T-cell (primary cell): ENCODE measurements at places on chromosomes 11 and 22.

DNA sequence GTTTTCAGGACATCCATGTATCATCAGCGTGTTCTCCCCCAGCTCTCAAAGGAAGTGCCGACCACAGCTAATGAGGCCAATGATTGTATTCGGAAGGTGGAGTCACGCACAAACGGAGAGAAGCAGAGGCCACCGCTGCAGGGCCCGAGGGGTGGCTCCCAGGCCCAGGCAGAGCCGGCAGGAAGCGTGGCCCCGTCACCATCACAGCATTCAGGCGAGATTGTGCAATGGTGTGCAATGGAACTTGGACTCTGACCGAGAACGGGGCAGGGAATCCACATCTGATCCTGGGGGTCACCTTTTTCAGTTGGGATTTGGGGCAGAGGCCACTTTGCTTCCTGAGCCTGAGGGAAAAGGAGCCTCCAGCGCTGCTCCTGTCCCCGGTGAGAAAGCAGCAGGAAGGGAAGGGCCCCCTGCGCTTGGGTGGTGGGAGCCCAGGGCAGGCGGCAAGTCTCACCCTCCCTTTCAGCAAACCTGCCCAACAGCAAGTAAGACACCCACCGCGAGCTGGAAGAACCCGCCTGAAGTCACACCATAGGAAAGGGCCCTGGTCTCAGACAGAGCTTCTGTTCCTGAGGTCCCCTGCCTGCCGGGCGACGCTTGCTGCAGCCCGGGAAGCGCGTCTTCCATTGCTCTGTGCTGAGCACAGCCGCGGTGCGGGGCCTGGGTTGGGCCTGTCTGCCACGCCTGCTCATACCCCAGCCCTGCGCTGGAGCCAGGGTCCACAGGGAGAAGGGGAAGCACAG, 1430.7 kb downstream of the BRD1 start:
- DNase-seq: no peak

DNA sequence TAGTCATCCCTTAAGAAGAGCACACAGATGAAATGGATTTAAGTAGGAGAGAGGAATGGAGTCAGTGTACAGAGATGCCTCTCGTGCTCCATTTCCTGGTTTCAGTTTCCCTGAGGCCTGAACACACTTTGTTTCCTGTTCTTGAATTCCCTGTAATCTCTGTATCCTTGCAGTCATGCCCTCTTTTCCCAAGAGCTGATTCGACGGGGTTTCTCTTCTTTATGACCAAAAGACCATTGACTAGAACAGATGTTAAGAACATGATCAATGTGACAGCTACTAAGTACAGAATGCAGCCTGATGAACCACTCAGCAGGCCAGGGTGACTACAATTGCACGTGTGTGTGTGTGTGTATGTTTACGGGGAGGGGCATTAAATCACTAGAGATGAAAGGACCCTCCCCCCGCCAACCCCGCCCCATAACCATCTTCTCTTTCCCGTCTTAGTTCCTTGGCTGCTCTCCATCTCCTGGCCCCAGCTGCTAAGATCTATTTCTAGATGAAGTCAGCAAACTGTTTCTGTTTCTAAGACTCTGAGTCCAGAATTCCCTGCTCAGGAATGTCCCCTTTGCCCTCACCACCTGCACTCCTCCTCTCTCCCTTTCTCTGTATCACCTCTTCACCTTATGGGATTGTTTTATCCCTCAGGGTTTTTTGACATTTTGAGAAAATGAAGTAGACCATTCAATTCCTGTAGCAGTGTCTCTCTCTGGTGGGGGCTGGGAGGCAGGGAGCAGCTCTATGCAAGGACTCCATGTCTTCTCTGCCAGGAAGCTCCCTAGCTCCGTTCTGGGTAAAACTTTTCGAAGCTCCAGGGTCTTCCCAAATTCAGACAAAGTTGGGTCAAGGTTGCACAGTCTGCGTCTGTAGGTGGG, 26.0 kb downstream of the SLC22A6 start:
- no peak for DNase-seq

DNA sequence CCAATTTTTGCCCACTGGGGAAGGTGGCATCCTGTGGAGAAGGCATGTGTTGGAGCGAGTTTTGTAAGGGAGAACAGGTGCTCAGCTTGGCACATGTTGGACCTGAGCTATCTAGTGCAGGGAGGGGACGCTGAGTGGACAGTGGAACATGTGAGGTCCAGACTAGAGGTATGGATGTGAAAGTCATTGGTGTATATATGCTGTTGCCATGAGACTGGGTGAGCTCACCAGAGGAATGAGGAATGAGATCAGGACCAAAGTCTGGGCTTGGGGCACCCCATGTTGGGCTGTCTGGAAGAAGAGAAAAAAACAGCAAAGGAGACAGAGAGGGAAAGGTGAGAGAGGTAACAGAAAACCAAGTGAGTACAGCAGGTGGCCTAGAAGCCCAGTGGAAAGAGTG, 12.3 kb upstream of the SYT7 start:
- DNase-seq: no peak

DNA sequence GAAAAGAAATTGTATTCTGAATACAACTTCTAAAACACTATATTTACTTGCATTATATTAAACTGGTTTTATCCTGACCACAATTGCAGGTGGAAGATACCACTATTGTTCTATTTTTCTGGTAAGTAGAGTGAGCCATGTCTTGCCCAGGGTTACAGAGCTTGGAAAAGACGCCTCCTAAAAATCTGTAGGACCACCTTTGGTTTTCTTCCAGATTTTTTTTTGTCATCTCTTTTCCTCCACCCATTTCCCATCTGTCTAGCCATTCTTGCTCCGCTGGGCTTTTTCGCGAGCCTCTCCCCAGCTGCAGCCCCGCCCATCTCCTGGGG, 294 bp upstream of the MTMR3 start:
- DNase-seq: no peak

DNA sequence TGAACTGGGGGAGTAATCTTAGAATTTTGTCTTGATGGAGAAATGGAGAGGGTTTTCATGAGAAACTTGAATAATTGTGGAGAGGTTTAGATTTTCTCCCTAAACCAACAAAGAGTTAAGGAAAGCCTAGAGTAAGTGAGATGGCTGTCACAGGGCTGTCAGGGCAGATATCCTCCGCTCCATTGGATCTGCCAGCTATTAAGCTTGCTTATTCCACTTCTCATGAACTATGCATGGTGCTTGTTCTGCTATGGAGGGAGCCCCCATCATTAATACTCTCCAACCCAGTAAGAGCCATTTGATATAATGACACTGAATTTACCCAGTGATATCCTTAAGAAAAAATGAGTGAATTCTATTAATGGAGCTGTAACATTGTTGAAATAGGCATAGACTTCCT, 342.8 kb upstream of the MTNR1B start:
- no peak for DNase-seq

- DNase-seq: no peak
Observed at GRCh38 chr11:43555816-43556611, 124.5 kb upstream of the HSD17B12 start.

GRCh38 chr22:17501679-17502285, 61.5 kb upstream of the SLC25A18 start:
- DNase-seq: peak; percentile 11

DNA sequence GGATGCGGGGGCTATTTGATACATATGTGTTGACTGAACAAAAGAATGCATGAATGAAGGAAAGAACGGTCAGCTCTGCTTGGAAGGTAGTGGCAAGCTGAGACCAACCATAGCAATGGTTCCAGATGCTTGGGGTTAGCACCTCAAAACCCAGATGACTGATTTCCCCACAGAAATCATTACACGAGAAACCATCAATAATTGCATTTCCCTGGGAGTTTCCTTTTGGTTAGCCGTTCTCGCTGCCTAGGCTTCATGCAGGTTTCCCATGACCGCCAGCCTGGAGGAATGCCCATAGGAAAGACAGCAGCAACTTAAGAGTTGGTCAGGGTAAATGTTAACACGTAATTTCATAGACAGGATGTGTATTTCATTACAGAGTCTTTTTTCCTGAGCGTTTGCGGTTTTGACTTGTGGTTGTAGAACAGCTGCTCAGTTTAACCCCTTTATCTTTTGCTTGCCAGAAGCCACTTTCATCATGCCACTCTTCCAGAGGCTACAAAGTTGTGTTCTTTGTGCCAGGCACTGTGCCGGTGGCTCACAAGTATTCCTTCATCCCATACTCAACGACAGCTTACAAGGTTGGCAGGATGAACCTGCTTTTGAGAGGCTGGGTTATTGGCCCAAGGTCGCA, 2.8 kb downstream of the IL17RA start:
- peak; percentile 81 for DNase-seq

- peak; percentile 76 for DNase-seq
Observed at GRCh38 chr11:450809-451451, 851 bp downstream of the PTDSS2 start.

GRCh38 chr22:39527481-39527961, 5.0 kb downstream of the RPS19BP1 start:
- no peak for DNase-seq

DNA sequence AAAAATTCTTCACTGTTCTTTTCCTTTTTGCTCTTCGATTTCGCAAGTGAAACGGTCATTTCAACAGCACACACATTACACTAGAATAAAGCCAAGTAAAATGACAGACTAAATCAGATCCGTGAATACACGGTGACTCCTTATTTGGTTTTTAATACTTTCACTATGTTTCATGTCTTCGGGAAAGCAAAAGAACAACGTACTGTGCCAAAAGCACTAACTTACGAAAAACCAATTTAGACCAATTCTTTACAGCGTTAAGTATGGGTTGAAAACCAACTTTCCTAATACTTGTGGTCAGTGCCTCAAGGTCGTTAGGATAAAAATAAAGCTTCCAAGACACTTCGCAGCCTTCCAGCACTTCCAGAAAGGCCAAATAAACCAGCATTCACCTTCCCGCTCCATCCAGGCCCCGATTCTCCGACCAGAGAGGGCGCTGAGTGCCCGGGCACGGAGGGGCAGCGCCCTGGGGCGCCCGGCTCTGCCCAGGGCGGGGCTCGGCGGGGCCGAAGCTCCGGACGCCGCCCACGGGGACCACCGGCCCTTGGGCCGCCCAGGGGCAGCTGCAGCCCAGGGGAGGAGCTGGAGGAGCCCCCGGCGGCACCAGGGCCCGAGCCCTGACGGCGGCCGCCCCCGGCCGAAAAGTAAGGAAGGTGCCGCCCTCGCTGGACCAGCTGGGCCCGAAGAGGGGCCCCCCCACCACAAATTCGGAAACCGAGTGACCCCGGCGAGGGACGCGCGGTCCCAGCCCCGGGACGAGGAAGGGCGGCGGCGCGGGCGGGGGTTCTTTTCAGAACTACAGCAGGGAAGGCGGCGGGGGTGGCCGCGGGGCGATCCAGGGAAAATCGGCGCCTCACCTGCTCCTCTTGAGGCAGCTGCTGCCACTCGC, 499 bp downstream of the ATL3 start:
- no peak for DNase-seq

DNA sequence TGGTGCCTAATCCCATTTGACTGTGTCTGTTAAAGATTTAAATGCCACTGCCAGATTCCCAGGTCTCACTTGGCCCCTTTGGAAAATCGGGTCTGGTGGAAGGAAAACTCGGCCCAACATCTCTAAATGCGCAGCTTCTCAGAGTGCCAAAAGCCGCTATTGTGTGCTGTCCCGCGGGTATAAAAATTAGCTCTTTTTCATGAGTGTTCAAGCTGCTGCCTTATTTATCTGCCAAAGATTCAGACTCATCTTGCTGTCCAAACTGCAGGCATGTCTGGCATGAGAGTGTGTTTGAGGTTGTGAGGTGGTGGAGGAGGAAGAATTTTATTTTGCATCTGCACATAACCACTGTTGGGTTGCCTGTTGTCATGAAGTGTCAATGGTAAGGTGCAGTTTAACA, 91.4 kb downstream of the NELL1 start:
- DNase-seq: no peak

GRCh38 chr11:132549001-132549400, 983.3 kb downstream of the OPCML start:
- DNase-seq: no peak

DNA sequence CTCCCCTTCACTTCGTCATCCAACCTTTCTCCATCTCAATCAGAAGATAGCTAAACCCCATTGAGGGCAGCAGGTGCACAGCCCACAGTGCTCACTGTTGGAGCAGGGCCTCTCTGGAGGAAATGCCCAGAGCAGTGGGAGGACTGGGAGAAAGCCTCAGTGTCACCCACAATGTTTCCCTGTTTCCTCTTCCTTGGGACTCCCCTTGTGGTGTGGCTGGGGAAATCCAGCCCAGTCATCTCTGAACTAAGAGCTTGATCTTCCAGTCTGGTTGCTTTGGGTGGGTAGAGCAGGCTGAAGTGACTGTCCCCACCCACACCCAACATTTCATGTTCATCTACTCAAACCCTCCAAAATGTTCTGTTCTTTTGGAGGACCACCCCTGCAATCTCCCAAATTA, 29.8 kb upstream of the EED start:
- DNase-seq: no peak

GRCh38 chr11:108027057-108027456, 18.4 kb downstream of the CUL5 start:
- DNase-seq: no peak

GRCh38 chr11:88332851-88333250, 4.7 kb downstream of the CTSC start:
- no peak for DNase-seq

DNA sequence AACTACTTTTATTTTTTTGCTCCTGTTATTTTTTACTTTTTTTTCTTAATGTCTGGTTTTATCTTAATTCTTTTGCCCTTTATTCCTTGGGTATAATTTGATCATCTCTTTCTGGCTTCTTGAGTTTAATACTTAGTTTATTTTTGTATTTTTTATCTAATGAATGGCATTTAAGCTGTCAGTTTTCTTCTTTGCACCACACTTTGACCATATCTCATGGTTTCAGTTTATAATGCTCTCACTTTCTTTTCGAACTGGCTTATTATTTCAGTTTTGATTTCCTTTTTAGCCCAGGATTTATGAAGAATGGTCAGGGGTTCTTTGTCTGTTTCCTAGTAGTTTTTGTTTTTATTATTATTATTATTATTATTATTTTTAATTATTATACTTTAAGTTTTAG, 48.3 kb downstream of the QSER1 start:
- DNase-seq: no peak

GRCh38 chr22:49823289-49824045, 4.2 kb downstream of the BRD1 start:
- DNase-seq: no peak

- no peak for DNase-seq
Observed at GRCh38 chr11:16393340-16393739, 37.0 kb upstream of the SOX6 start.

- DNase-seq: no peak
Observed at GRCh38 chr11:123150882-123151281, 44.2 kb downstream of the CLMP start.

- DNase-seq: no peak
Observed at GRCh38 chr11:82718307-82718706, 15.4 kb downstream of the FAM181B start.

- no peak for DNase-seq
Observed at GRCh38 chr11:126522152-126522551, 166.7 kb downstream of the ST3GAL4 start.

DNA sequence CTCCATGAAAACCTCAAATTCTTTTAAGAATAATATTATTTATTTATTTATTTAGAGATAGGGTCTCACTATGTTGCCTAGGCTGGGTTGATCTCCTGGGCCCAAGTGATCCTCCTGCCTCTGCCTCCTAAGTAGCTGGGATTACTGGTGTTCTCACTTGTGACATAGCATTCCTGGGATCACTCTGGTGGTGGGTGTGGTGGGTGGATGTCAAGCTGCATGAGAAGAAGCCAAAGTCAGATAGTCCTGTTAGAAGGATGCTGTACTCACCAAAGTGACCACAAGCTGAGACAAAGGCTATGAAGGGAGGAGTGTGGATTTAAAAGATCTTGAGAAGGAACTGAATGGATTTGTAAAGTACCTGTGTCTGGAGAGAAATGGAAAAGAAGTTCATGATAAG, 87.9 kb upstream of the SPON1 start:
- no peak for DNase-seq

GRCh38 chr11:46612326-46612725, 4.7 kb downstream of the HARBI1 start:
- DNase-seq: no peak

GRCh38 chr22:29475550-29475949, 4.5 kb upstream of the NEFH start:
- no peak for DNase-seq
